ENCODE measurements at places on chromosomes 13 and 19.

- no peak for DNase-seq
Measured at GRCh38 chr19:33812388-33813330, 16.0 kb downstream of the KCTD15 start.

GRCh38 chr13:47794963-47795362, 206.1 kb downstream of the SUCLA2 start:
- no peak for DNase-seq

DNA sequence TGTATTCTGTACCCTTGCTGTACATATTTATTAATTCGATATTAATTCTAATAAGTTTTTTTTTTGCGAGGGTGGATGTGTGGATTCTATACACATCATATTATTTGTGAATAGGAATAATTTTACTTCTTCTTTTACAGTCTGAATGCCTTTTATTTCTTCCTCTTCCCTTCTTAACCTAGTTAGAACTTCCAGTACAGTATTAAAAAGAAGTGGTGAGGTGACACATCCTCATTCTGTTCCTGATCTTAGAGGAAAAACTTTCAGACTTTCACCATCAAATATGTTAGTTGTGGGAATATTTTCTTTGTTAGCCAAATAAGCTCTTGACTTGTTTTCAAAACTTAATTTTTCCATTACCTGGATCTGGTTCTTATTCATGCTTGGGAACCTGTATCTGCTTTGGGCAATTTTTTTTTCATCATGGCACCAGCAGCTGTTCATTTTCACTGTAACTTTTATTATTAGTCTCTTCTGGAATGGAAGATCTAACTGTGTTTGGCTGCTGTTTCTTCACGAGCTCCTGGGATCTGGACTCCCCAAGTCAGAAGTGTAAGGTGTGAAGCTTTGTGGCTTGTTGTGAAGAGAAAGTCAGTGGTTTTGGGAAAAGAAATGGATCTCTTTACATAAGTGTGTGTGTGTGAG, 33.1 kb downstream of the RGCC start:
- no peak for DNase-seq

GRCh38 chr19:443005-443404, 17.8 kb downstream of the SHC2 start:
- no peak for DNase-seq

- no peak for DNase-seq
Measured at GRCh38 chr13:89925107-89925506, 1422.4 kb upstream of the MIR17HG start.

DNA sequence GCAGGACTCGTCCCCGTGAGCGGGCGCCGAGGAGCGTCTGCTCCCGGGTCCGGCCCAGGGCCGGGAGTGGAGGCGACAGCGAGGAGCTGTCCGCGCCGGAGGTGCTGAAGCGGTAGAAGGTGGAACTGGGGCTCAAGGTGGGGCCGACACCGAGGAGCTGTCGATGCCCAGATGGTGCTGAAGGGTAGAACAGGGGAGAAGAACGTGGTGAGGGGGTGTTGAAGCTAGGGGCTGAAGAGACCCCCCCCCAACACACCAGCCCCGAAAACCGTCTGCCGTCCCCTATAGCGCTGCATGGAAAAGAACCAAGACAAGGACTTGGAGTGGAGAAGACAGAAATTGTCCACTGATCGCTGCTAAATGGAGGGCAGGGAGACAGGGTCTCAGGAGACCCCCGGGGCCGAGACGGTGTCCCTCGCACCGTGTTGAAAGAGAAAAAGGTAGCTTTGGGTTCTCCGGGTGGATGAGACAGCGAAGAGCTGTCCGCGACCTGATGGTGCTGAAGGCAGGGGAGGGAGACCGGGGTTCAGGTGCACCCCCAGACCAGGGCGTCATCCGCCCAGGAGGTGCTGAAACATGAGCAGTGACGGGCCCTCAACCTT, 7.1 kb upstream of the PDE4C start:
- DNase-seq = peak; percentile 16

DNA sequence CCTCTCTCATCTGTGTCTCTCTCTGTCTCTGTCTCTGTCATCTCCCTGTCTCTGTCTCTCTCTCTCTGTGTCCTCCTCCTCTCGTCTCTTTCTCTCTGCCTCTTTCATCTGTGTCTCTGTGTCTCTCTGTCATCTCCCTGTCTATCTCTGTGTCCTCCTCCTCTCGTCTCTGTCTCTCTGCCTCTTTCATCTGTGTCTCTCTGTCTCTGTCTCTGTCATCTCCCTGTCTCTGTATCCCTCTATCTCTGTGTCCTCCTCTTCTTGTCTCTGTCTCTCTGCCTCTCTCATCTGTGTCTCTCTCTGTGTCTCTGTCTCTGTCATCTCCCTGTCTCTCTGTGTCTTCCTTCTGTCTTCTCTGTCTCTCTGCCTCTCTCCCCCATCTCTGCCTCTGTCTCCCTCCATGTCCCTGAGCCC, 551 bp upstream of the EBI3 start:
- no peak for DNase-seq

- DNase-seq = peak; percentile 21
Measured at GRCh38 chr19:35451338-35452096, 3.5 kb downstream of the FFAR2 start.

DNA sequence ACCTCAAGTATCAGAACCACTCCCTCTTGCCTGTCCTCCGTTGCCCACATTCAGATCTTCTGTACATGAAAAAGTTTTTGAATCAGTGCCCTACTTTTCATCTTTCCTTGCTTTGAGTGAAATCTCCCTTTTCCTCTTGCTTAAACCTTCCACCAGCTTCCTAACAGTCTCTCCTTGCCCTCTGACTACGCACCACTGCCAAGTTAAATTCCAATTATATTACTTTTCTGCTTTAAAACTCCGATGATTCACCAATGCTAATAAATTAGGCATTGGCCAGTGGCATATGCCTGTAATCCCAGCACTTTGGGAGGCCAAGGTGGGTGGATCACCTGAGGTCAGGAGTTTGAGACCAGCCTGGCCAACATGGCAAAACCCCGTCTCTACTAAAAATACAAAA, 30.7 kb upstream of the RFXAP start:
- DNase-seq = no peak

DNA sequence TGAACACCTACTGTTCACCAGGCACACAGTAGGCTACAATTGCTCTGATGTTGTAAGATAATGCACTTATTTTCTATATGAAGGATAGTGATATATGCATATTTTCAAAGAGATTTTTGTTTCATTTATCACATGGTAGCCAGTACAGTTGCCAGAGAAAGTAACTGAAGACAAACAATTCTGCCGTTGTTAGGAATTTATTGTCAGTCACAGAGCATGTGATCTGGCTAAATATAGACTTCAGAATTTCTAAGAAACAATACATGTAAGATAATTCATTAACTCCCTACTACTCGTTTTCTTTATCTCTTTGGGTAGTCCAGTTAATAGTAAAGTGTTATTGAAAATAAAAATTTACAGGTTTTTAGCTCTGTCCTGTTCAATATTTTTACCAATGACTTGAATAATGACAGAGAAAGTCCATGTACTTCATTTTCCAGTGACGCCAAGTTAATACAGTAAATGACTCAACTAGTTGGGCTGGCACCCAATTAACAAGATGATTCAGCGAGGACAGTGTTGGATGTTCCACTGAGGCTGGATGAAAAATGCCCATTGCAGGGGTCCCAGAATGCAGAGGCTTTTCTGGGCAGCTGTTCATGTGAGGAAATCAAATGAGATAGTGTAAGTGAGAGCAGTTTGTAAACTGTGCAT, 35.6 kb downstream of the GJA3 start:
- no peak for DNase-seq

- DNase-seq = no peak
Measured at GRCh38 chr19:16970821-16971220, 55.8 kb downstream of the CPAMD8 start.

DNA sequence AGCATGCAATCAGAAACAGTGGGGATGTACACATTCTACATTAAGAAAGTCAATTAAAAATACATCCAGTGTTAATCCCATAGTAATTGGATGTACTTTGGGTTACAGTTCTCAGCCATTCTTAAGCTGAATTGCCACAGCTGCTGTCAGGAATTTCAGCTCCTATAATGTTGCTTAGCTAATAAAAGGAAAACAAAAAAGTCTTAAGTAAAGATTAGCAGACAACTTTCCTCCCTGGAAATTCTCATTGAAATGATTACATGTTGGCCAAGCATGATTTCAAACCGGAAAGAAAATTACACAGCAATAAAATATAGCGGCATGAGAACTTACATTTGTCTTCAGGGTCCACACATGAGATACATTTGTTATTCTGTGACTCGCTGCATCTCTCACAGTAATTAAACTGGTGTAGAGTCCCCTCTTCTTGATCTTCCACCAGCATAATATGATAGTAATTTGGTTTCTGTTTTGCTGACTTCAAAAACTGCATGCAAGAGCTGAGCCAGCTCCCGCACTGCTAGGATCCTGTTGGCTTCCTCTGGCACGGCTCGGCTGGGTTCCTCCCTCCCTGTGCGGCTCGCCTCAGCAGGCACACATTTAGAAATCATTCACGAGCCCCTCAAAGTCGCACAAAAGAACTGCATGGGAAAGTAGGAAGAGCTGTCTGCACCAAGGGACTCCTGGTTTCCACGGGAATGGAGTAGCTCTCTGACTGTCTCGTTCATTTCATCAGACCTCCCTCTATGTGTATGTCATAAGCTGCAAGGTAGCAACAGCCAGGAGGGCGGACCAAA, at the start of gene HTR2A:
Gene HTR2A (minus strand): TSS at position 713 of the 797 bp plus-strand sequence. CDS start 1,147 bp downstream, outside the sequence.
- DNase-seq = no peak

- no peak for DNase-seq
Measured at GRCh38 chr19:41688098-41688497, at the start of gene CEACAM7. CEACAM7 (minus strand) TSS chr19:41688270; CDS start chr19:41688165, 105 bp downstream.

DNA sequence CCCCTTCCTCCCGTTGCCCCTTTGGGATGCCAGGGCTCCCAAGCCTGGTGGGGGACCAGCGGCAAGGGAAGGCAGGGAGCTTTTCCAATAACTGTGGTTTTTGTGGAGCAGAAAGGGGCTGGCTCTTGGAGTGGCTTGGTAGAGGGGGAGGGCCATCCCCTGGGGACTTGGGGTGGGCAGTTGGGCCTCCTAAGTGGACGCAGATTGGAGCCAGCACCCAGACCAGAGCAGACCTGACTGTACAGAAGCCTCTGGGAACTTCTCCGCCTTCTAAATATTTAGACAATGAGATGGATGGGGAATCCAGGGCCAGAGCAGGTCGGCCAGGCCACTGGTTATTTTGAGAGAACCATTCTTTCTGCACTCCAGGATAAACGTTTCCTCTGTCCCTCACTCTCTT, 4.2 kb downstream of the PTGIR start:
- no peak for DNase-seq

- DNase-seq = peak; percentile 6
Measured at GRCh38 chr13:22162889-22163288, 492.0 kb downstream of the FGF9 start.

GRCh38 chr13:113802090-113802531, 43.1 kb downstream of the TMEM255B start:
- DNase-seq = no peak

DNA sequence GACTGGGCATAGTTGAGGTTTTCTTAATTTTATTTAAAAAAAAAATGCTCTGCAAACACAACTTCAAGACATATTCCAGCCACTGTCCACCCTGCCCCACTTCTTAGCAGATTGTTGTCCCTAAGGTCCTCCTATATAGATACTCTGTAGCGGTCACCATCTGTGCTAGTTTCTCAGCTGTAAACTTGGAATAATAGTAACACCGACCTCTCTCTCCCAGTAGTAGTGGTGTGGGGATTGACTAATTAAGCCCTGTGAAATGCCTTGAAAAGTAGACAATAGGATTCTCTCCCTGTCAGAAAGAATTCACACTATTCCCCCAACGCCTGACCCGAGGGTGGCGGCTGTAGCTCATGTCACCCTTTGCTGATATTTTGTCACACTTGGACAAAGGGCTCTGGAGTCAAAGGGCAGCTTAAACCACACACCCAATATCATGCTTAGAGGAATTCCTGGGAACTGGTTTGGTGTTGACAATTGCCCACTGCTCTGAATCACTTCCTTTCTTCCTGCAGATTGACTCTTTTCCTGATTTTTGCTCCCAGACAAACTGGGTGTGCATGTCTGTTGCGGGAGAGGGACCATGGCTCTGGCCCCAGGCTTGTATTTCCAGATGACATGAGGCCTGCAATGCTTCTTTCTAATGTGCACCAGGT, 9.2 kb upstream of the SERP2 start:
- DNase-seq = no peak

DNA sequence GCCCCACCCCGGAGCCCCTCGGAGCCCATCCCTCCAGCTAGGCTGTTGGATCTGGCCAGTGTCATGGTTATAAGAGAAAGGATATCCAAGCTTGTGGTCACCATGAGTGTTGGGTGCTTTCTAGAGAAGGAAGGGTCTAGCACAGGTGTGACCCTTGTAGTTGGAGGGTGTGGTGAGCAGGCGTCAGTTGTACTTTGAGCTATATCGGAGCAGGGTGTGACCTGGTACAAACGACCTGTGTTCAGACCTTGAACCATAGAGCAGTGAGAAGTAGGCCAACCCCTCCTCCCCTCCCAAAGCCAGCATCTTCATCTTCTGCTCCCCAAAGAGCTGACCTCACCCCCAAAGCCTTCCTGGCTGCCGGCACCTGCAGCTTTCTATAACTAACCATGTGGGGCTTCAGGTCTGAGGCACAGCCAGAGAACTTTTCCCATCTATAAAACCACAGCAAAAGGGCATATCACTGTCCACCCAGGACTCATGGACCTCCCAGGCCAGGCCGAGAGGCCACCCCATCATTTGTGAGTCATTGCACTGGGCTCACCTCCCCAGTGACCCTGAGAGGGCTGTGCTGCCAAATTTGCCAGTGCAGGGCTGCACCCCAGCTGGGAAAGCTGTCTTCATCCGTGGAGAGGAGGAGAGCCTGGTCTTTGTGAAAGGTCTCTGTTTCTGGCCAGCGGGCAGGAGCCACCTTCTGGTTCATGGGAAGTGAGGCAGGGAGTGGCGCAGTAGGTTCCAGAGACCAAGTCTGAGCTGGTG, 14.2 kb downstream of the RAB8A start:
- no peak for DNase-seq

DNA sequence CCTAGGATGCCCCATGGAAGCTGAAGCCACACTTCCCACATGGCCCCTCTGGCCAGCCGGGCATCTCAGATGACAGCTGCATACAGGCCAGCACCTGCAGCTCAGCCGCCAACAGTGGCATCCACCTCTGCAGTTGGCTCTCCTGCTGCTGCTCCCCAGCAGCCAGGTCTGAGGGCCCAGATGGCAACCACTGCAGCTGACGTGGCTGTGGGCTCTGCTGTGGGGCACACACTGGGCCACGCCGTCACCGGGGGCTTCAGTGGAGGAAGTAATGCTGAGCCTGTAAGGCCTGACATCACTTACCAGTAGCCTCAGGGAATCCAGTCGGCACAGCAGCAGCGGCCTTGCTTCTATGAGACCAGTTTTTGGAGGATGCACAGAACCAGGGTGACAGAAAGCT, 45.3 kb upstream of the LSM14A start:
- DNase-seq = no peak

Data from CD4-positive, alpha-beta T cell treated with Interleukin-4 for 4 hours (primary cell).